GM04503 (cell line): ENCODE measurements at places on chromosomes 6 and 20.

DNA sequence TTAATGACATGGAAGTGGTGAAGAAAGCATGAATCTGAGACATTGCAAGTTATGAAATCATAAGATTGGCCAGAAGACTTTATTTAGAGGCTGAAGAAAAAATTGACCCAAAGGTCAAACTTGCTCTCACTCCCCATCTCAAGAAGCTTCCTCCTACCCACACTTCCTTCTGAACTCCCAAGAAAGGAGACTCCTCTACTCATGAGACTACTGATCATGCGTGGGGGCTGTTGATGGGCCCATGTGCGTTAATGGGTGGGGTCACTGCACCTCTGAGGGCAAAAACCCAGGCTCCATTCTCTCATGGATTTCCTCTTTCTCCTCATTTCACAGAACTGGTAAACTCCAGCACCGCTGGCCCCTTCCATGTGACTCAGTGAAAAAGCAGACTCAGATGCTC, 470.6 kb upstream of the ARID1B start:
- no peak for DNase-seq

GRCh38 chr20:11926292-11926998, 8.8 kb downstream of the BTBD3 start:
- no peak for DNase-seq

GRCh38 chr6:60754879-60755278, 1531.1 kb downstream of the KHDRBS2 start:
- no peak for DNase-seq

DNA sequence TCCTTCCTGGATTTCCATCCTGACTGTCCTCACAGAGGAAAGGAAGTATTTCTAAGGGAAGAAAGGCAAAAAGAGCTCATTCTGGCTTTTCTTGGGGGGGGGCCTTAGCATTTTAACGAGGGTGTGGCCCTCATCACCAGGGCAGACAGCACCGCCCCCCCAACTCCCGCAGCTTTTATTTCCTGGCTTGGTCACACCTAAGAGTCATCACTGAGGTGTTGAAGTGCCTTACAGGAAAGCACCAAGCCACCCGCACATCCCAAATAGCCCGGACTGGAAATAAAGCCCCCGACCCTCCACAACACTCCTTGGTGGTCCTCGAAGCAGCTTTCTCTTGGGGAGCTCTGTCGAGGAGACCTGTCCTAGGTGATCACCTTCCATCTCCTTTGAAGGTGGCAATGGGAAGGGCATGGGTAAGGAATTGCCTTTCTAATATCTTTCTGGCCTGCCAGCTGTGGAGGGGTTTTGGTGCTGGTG, 1.3 kb downstream of the PTK7 start:
- DNase-seq: no peak

DNA sequence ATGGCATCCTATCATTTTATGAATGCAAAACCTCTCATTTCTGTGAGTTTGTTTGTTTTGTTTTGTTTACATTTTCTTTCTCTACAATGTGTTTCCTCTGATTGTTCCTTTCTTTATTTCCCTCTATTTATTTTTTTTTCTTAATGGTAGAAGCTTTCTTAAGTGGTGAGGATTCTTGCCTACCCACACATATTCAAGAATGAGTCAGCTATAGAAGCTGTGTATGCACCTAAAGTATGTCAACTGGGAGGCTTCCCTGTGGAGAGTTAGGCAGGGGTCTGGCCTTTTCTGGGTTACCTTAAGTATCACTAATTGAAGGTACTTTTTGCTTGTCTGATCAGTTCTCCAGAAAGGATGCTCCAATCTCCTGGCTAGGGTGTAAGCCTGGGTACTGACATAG, 354.0 kb downstream of the ESR1 start:
- no peak for DNase-seq

DNA sequence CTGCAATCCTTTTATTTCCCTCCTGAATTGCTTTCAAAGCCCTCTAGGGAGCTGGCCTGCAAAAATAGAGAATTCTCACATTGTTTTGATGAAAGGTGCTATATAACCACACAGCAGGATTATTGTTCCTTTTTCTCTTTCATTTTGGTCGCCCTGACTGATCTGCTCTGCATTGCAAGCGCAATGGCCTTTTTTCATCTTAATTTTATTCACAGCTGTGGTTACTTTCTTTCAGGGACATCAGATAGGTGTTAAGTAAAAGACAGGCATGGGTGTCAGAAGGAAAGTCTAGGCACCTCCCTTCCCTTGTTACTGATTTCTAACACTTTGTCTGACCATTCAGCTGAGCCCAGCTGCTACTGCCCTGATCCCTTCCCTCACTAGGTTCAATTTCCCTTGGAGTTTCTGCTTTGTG, 850.5 kb upstream of the MAP3K7 start:
- DNase-seq: no peak

- DNase-seq: no peak
Measured at GRCh38 chr6:159014406-159014805, 14.4 kb upstream of the RSPH3 start.
